ENCODE measurements at places on chromosomes 4 and X.

- no peak for DNase-seq
Measured at GRCh38 chr4:82380344-82380743, 6.6 kb upstream of the HNRNPD start.

DNA sequence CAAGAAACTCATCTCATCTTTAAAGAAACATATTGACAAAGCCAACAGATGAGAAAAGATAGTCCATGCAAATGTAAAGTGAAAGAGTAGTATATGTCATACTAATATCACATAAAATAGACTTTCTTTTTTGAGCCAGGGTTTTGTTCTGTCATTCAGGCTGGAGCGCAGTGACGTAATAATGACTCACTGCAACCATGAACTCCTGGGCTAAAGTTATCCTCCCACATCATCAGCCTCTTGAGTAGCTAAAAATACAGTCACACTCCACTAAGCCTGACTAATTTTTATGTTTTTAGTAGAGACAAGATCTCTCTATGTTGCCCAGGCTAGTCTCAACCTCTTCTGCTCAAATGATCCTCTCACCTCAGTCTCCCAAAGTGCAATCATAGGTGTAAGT lies 51.8 kb upstream of the TRAM1L1 start:
- no peak for DNase-seq

GRCh38 chr4:114249561-114249960 lies 270.1 kb upstream of the ARSJ start:
- no peak for DNase-seq

DNA sequence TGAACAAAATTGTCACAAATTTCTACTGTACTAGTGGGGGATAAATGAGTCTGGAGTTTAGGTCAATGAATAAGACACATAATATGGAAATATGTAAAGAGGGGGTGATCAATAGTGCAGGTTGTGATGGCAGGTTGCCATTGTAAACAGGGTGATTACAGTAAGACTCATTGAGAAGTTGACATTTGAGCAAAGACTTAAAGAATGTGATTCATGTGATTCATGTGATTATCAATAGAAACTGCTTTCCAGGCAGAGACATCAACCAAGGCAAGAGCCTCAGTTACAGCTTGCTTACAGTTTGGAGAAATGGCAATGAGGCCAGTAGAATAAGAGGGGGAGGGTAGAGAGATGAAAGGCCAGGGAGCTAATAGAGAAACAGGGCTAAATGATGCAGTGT lies 45.8 kb upstream of the GIMD1 start:
- no peak for DNase-seq

DNA sequence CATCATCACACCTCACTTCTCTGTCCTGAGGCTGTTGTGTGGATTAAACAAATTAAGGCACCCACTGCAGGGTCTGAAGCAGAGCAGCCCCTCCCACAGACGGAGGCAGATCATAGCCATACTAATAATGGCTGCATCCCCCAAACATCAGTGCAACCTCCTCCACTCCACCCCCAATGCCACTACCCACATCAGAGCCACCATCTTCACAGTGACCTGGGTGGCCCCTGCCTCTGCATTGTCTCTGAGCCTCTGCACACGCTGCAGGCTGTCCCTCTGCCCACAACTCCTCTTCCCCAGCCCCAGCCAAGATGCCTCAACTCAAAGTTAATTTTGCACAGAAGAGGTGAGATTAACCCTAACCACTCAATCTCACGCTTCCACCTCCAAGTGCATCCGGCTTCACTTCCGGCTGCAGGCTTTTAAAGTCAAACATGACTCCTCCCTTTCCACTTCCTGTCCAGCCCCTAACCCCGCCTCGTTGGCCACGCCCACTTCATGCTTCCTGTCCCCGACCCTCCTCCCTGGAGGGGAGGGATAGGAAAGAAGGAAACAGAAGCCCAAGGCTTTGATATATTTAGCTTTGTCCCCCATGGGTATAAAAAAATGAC lies 22.7 kb downstream of the JAKMIP1 start:
- DNase-seq: no peak

- DNase-seq: no peak
Measured at GRCh38 chrX:17809984-17810383, 51.1 kb downstream of the RAI2 start.

DNA sequence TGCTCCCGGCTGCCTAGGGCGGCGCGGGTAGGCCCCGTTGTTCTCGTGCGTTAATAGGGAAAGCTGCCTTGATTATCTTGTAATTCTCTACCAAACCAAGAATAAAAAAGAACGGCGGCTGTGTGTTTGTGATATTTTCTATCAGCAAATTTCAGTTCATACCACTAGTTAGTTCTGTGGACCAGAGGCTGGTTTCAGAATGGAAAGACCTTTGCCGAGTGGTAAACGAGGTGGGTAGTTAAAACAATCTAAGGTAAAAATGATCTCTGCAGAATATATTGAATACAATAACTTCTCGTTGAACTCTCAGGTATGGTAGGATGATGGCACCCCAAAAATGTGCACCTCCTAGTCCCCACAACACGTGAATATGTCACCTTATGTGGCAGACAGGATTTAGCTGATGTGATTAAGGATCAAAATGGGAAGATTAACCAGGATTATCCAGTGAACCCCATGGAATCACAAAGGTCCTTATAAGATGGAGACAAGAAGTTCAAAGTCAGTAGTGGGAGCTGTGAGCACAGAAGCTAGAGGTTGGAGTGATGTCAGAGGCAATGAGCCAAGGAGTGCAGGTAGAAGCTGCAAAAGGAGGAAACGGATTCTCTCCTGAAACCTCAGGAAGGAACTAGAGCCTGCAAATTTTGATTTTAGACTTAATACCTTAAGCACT lies 574 bp upstream of the CFAP97 start:
- no peak for DNase-seq

DNA sequence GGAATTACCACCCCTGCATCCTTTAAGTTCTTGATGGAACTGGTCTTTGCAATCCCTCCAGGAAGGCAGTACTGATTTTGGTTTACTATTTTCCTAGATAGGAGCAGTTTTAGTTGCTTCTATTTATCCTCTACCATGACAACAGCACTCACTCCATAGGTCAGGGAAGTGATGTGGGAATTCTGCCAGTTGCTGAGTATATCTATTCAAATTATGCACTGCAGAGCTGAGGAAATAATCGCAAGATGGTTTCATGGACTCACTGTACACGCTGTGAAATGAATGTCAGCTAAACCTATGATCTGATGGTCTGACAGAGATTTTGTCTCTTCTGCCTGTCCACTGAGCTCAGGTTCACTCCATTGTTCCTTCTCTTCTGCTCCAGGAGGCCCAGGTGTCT lies 135.8 kb downstream of the FAAH2 start:
- no peak for DNase-seq

- no peak for DNase-seq
Measured at GRCh38 chr4:161160718-161161117, 1003.1 kb downstream of the FSTL5 start.

GRCh38 chr4:106208481-106209460 lies 107.2 kb downstream of the TBCK start:
- DNase-seq: no peak

- no peak for DNase-seq
Measured at GRCh38 chr4:108840426-108840975, 77.6 kb upstream of the ETNPPL start.

- DNase-seq: no peak
Measured at GRCh38 chr4:144627663-144628076, 18.3 kb upstream of the HHIP start.

- no peak for DNase-seq
Measured at GRCh38 chr4:41982716-41983115, 1.2 kb downstream of the DCAF4L1 start.

- no peak for DNase-seq
Measured at GRCh38 chr4:37976507-37976906, 16.3 kb downstream of the PTTG2 start.

DNA sequence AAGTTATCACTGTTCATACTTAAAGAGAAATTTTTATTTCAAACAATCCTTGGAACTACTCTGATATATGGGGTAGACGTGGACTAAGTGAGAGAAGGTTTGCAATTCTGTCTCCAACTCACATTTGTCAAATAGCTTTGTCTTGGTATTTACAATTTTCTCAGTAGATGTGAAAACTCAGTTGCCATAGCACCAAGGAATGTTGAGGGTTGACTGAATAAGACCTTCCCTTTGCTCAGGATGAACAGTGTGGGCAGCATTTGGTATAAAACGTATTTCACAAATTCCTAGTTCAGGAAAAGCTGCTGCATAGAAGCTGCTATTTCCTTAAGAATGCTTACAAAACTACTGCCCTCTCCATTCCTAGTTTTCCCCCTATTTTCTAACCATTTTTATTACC lies 399.5 kb downstream of the NKX6-1 start:
- DNase-seq: no peak

GRCh38 chr4:83230928-83231327 lies 53.7 kb downstream of the COQ2 start:
- DNase-seq: no peak

GRCh38 chrX:54452920-54453319 lies 12.7 kb downstream of the TSR2 start:
- DNase-seq: no peak

DNA sequence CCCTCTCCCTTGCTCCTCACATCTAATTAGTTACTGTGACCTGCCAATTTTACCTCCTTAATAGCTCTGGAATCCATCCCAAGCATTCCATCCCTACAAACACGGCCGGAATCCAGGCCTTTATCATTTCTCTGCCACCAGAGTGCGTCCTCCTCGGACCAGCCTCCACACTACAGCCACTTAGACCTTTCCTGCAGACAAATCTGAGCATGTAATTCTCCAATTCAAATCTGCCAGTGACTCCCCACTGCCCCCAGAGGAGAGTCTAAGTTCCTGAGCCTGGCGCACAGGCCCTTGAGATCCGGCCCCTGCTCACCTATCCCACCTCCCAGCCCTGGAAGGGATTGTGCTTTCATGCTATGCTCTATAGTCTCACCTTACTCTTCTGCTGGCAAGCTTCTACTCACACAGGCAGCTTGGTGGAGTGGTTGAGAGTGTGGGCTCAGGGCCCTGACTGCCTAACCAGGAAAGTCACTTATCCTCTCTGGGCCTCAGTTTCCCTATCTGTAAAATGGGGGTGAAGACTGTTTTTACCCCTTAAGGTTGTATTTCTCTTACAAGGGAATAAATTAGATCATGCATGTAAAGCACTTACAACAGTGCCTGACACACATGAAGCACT lies 31.2 kb downstream of the PJA1 start:
- no peak for DNase-seq

- no peak for DNase-seq
Measured at GRCh38 chrX:75327607-75328006, 53.7 kb downstream of the UPRT start.

GRCh38 chr4:25500626-25501316 lies 123.7 kb downstream of the ANAPC4 start:
- no peak for DNase-seq

DNA sequence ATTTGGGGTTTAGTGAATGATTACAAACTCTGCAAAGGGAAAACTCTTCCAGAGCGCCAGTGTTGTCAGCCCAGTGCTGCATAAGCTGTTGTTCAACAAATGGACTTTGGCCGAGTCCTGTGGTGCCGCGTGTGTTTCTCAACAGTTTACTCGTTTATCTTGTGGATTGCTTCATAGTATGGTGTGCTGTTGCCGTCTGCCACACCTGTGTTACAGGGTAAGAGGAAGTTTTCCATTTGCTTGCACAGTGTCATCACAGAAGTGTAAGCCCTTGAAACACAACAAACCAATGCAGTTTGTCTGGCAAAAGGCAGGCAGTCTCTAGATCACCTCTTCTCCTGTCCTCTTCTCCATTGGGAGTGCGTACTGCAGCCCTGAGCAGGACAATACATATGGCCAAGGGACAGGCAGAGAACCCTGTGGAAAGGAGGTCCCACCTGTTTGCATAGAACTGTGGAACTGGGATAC lies 66.3 kb downstream of the DCUN1D4 start:
- no peak for DNase-seq

GRCh38 chr4:168124008-168124641 lies 31.8 kb downstream of the ANXA10 start:
- no peak for DNase-seq

DNA sequence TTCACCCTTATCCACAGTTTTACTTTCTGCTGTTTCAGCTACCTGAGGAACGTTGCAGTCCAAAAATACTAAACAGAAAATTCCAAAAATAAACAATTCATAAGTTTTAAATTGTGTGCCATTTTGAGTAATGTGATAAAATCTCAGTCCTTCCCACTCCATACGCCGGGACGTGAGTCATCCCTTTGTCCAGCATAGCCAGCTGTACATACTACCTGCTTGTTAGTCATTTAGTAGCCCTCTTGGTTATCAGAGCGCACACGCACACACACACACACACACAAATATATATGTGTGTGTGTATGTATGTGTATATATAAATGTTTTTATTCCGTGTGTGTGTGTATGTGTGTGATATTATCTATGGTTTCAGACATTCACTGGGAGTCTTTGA lies 4.8 kb upstream of the CCSER1 start:
- DNase-seq: no peak

- DNase-seq: no peak
Measured at GRCh38 chr4:147638942-147639341, 21.7 kb downstream of the TMEM184C start.

GRCh38 chrX:136215559-136215958 lies 35.6 kb downstream of the MAP7D3 start:
- DNase-seq: no peak

DNA sequence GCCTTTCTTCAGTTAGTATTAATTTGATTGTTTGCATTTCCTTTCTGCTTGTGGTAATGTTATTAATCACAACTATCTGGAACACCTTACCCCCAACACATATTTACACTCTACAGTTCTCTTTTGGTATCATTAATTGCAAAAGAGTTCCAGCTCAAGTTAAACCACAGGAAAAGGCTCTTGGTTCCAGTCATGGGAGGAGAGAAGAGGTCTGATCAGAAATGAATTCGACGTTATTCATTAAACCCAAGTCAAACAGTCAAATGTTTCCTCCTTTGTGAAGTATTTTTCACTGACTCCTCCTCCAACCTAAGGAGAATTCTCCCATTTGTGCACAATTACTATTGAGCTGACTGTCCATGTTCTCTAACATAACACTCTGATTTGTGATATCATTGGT lies 91.4 kb downstream of the SLC39A8 start:
- DNase-seq: no peak

Measured in cortex of kidney (tissue), 1 donor.